ENCODE measurements at places on chromosomes 7 and 10. TPM values are rescaled to one million over a fixed set of nuclear protein-coding genes. Genes with fewer than 3 reads are reported as not detected.
A peak's percentile ranks its signal among the peaks of the same experiment; 100 is the strongest.

BAG3 gene
- 2.9 TPM for polyA plus RNA-seq

PPP3CB gene
- polyA plus RNA-seq = 4.8 TPM

ZNF365 gene
- not detected for polyA plus RNA-seq

SFRP5 gene
- polyA plus RNA-seq = not detected

ACTL6B gene
- not detected for polyA plus RNA-seq

ALDH18A1 gene
- 2.6 TPM for polyA plus RNA-seq

PRLHR gene
- not detected for polyA plus RNA-seq

DNA sequence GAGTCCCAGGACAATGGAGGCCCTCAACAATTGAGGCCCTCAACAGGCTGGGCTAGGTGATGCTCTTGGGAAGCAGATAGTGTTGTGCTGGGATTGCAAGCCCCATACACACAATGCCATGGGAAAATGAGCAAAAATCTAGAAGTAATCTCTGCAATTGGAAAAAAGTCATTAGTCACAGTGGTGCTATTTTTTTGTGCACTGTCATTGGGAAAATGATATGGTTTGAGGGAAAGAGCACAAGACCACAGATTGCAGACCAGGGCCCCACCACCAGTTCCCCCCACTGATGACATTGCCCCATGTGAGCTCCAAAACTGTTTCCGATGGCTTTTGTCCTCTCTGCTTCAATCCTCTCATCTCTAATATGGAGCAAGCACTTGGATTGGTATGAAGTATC, 1.9 kb downstream of the KCTD7 start:
- H3K36me3 ChIP-seq = no peaks in the 10 kb centered on the region
- no peak overlapping the region for H3K27ac ChIP-seq
- peak; percentile 21 for DNase-seq

DNA sequence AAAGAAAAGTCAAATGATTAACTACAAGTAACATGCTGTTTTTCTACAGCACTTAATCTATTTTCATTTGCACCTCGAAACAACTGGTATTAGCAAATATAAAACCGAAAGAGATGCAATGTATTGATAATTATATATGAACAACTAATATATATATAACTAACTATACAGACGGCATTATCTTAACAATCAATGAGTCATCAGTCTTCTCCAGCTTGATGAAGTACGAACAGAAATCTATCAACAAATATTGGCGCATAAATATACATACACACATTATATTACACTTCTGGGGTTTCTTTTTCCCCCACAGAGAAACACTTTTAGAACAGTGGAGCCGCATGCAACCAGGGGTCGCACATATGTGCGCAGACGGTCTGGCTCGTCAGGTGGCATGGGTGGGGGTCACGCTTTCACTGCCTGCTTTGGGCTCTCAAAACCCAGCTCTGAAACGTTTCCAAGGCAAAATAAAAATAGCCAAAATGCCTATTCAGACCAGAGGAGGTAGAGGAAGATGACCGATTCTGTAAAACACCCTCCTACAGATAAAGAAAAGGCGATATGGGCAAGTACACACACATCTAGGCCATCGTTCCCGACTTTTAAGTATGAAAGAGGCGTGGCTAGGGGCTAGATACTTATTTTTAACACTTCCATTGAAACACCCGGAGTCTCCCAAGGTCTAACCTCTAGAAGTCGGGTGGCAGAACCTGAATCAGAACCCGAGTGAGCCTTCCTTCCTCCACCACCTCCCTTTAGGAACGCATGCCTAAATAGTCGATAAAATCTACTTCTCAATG, 1.7 kb downstream of the ARHGAP12 start:
- no peaks in the 10 kb centered on the region for H3K36me3 ChIP-seq
- DNase-seq = no peak
- H3K4me3 ChIP-seq = peak overlapping the region; percentile 92
- peak overlapping the region; percentile 90 for H3K27ac ChIP-seq
- no peaks in the 10 kb centered on the region for H3K27me3 ChIP-seq
- H3K4me1 ChIP-seq = peaks cover 28% of the 10 kb centered on the region

GRCh38 chr7:71521506-71521905, 389.6 kb downstream of the GALNT17 start:
- no peak overlapping the region for H3K4me3 ChIP-seq
- no peaks in the 10 kb centered on the region for H3K36me3 ChIP-seq
- H3K27me3 ChIP-seq = no peaks in the 10 kb centered on the region
- H3K4me1 ChIP-seq = no peaks in the 10 kb centered on the region
- DNase-seq = no peak
- no peak overlapping the region for H3K27ac ChIP-seq

- DNase-seq = no peak
- H3K27ac ChIP-seq = no peak overlapping the region
- no peaks in the 10 kb centered on the region for H3K4me1 ChIP-seq
- no peaks in the 10 kb centered on the region for H3K27me3 ChIP-seq
- no peaks in the 10 kb centered on the region for H3K36me3 ChIP-seq
- H3K4me3 ChIP-seq = no peak overlapping the region
Observed at GRCh38 chr10:91642831-91643692, 10.2 kb upstream of the PPP1R3C start.

- peaks cover 6% of the 10 kb centered on the region for H3K4me1 ChIP-seq
- no peaks in the 10 kb centered on the region for H3K36me3 ChIP-seq
- no peak overlapping the region for H3K27ac ChIP-seq
- H3K27me3 ChIP-seq = peaks cover 92% of the 10 kb centered on the region
- no peak for DNase-seq
Observed at GRCh38 chr10:110642204-110643034, 1.7 kb upstream of the RBM20 start.

DNA sequence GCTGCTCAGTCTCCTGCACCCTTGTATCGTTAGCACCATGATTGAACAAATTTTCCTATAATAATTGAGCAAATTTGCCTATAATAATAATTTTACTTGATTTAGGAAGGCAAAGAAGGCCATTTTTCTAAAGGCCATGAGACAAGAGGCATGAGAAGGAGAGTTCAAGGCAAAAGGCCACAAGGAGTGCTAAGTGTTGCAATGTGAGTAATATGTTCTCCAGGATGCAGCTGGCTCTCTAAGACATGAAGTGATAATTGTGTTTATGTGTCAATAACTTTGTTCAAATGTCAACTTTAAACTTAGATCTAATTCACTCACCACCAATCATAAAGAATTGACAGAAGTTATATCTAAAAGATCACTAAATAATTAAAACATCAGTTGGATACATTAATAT, 53.8 kb downstream of the SGCE start:
- H3K36me3 ChIP-seq = no peaks in the 10 kb centered on the region
- no peak overlapping the region for H3K27ac ChIP-seq
- no peak overlapping the region for H3K4me3 ChIP-seq
- H3K4me1 ChIP-seq = no peaks in the 10 kb centered on the region
- no peaks in the 10 kb centered on the region for H3K27me3 ChIP-seq
- DNase-seq = no peak

GRCh38 chr7:450741-451140, 68.9 kb downstream of the PDGFA start:
- no peaks in the 10 kb centered on the region for H3K4me1 ChIP-seq
- no peak overlapping the region for H3K27ac ChIP-seq
- no peaks in the 10 kb centered on the region for H3K36me3 ChIP-seq
- DNase-seq = no peak
- no peak overlapping the region for H3K4me3 ChIP-seq
- peaks cover 28% of the 10 kb centered on the region for H3K27me3 ChIP-seq

DNA sequence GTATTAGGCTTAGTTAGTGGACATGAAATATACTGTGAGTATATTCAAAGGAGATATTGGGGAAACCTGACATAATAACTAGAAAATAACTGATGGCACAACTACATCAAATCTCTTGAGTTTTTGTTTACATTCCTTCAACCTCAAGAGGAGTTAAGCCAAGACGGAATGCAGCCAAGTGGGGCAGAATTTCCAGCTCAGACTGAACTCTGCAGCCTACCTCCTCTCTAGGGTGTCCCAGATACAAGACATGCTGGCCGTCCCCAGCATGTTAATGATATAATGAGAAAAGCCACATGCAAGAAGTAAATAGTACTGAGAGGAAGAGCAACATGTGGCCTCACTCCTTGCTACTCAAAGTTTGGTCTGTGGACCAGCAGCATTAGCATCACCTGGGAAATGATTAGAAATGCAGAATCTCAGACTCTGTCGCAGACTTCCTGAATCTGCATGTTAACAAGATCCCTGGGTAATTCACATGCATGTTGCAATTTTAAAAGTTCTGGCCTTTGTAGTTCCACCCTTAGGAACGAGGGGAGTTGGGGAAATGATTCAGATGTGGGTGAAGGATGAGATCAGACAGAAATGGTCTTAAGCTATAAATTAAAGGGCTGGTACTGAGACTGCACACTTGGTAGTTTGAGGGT, 118.4 kb upstream of the CACUL1 start:
- H3K4me1 ChIP-seq = peaks cover 22% of the 10 kb centered on the region
- H3K4me3 ChIP-seq = no peak overlapping the region
- H3K27me3 ChIP-seq = no peaks in the 10 kb centered on the region

DNA sequence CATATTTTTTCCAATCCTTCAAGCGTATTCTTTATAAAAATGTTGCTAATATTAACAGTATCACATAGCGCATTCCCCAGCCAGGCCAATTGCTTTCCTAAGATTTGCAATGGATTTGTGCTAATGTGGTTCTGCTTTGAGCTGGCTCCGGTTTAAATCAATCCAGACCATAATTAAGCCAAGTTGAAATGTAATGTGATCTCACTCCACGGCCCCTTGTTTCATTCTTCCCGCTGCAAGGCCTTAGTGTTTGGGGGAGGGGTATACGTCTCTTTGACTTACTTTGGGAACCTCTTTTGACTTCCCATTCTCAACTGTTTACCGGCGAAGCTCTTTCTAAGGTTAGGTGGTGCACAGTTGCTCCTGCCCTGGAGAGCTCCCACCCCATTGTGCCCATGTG, 86.4 kb downstream of the PRPF18 start:
- no peak for DNase-seq
- no peak overlapping the region for H3K27ac ChIP-seq
- H3K36me3 ChIP-seq = no peaks in the 10 kb centered on the region
- no peaks in the 10 kb centered on the region for H3K4me1 ChIP-seq
- H3K4me3 ChIP-seq = no peak overlapping the region

DNA sequence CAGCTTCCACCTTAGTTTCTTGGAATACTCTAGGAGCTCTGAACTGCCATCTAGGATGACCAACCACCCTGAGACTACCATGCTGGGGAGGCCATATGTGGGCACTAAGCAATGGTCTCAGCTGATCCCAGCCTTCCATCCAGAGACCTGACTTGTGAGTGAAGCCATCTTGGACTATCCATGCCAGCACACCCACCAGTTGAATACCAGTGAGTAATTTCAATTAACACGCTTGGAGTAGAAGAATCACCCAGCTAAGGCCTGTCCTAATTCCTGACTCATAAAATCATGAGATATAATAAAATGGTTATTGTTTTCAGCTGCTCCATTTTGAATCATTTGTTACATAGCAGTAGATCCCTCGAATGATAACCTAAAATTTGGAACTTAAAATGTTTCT, 5.2 kb upstream of the KIF5B start:
- no peak overlapping the region for H3K4me3 ChIP-seq
- no peaks in the 10 kb centered on the region for H3K36me3 ChIP-seq
- no peak for DNase-seq
- H3K4me1 ChIP-seq = peaks cover 27% of the 10 kb centered on the region
- no peaks in the 10 kb centered on the region for H3K27me3 ChIP-seq

GRCh38 chr7:115056019-115056418, 134.1 kb downstream of the MDFIC start:
- no peak overlapping the region for H3K4me3 ChIP-seq
- H3K27me3 ChIP-seq = no peaks in the 10 kb centered on the region
- H3K36me3 ChIP-seq = no peaks in the 10 kb centered on the region
- H3K27ac ChIP-seq = no peak overlapping the region
- peaks cover 23% of the 10 kb centered on the region for H3K4me1 ChIP-seq
- DNase-seq = no peak

DNA sequence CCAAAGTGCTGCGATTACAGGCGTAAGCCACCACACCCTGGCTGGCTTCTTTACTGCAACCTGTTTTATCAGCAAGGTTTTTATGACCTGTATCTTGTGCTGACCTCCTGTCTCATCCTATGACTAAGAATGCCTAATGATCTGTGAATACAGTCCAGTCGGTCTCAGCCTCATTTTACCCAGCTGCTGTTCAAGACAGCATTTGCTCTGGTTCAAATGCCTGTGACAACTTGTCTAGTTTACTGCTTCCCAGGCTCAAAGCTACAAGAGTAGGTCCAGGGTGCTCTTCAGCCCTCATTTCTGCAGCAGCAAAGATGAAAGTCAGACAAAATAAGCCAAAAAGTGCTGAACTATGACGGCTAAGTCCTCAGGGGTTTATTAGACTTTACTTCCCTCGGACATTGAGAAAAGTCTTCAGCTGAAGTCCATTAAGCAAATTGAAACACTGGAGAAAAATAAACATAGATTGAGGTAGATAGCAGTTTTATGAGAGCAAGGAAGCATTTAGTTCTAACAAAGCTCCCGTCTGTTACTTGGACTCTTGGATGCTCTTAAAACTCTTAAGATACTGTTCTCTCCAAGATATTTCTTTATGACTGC, 12.5 kb upstream of the LYZL1 start:
- no peaks in the 10 kb centered on the region for H3K27me3 ChIP-seq
- no peaks in the 10 kb centered on the region for H3K36me3 ChIP-seq
- no peaks in the 10 kb centered on the region for H3K4me1 ChIP-seq
- no peak overlapping the region for H3K4me3 ChIP-seq
- H3K27ac ChIP-seq = no peak overlapping the region
- no peak for DNase-seq

GRCh38 chr10:46548498-46549090, 7.9 kb downstream of the GPRIN2 start:
- no peaks in the 10 kb centered on the region for H3K4me1 ChIP-seq
- H3K36me3 ChIP-seq = no peaks in the 10 kb centered on the region
- no peak overlapping the region for H3K27ac ChIP-seq
- peaks cover 4% of the 10 kb centered on the region for H3K27me3 ChIP-seq
- no peak for DNase-seq
- no peak overlapping the region for H3K4me3 ChIP-seq

DNA sequence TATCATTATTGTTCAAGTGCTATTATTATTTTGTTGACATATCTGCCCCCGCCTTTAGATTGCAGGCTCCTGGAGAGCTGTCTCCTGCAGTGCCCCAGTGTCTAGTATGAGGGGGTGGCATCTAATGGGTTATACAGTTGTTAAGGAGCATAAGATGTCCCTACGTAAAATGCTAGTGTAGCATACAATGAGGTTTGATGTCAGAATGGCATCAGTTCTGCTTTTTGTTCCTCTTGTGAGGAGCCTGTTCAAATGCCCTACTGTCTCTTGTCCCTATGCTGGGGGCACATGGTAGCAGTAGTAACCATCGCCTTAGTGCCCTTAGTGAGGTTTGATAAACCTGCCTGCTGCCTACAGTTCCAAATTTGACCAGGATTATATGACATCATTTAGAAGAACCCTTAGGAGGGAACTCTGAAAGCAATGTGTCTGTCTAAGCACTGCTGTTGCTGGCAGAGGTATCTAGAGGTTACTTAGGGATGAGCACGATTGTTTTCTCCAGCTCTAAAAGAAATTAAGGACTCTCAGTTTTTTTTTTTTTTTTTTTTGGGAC, 9.7 kb downstream of the CREM start:
- H3K27ac ChIP-seq = no peak overlapping the region
- peaks cover 9% of the 10 kb centered on the region for H3K4me1 ChIP-seq
- no peak overlapping the region for H3K4me3 ChIP-seq
- peak; percentile 12 for DNase-seq
- no peaks in the 10 kb centered on the region for H3K27me3 ChIP-seq

GRCh38 chr7:44282601-44283171, 42.7 kb downstream of the CAMK2B start:
- no peak overlapping the region for H3K4me3 ChIP-seq
- no peaks in the 10 kb centered on the region for H3K27me3 ChIP-seq
- no peak for DNase-seq
- no peaks in the 10 kb centered on the region for H3K4me1 ChIP-seq

GRCh38 chr7:36625247-36625646, 99.0 kb downstream of the AOAH start:
- peak; percentile 25 for DNase-seq
- H3K4me3 ChIP-seq = no peak overlapping the region
- H3K36me3 ChIP-seq = peaks cover 100% of the 10 kb centered on the region
- H3K27me3 ChIP-seq = no peaks in the 10 kb centered on the region
- peak overlapping the region; percentile 28 for H3K27ac ChIP-seq
- H3K4me1 ChIP-seq = peaks cover 31% of the 10 kb centered on the region
